ENCODE measurements at places on chromosomes 4 and X. TPM values are rescaled to one million over a fixed set of nuclear protein-coding genes. Genes with fewer than 3 reads are reported as not detected.
A peak's percentile ranks its signal among the peaks of the same experiment; 100 is the strongest.

Gene ODAM
- not detected for total RNA-seq

GRCh38 chr4:101501421-101501820 lies 154.1 kb upstream of the PPP3CA start:
- DNase-seq: no peak

Gene GASK1B
- 16.1 TPM for total RNA-seq

- DNase-seq: peak; percentile 22
These were observed 298.2 kb upstream of the KLF3 start for GRCh38 chr4:38365748-38366310.

GRCh38 chr4:128288689-128289106 lies 1.1 kb upstream of the PGRMC2 start:
- peak; percentile 83 for DNase-seq

Gene CFAP99
- total RNA-seq: not detected

GRCh38 chrX:41695426-41695825 lies 6.7 kb downstream of the GPR34 start:
- DNase-seq: no peak

Gene P2RY4
- total RNA-seq: not detected

Gene CXCL5
- total RNA-seq: not detected

- DNase-seq: no peak
These were observed 163.8 kb upstream of the PGRMC2 start for GRCh38 chr4:128451270-128451905.

GRCh38 chrX:21943460-21944135 lies 3.1 kb downstream of the SMS start:
- DNase-seq: no peak

GRCh38 chrX:10620121-10620699 lies at the start of gene MID1:
Gene MID1, minus strand, starts transcription at chrX:10620585. Its CDS starts 53,038 bp downstream, at chrX:10567547.
- DNase-seq: no peak

Gene CXCL6
- 2.3 TPM for total RNA-seq

DNA sequence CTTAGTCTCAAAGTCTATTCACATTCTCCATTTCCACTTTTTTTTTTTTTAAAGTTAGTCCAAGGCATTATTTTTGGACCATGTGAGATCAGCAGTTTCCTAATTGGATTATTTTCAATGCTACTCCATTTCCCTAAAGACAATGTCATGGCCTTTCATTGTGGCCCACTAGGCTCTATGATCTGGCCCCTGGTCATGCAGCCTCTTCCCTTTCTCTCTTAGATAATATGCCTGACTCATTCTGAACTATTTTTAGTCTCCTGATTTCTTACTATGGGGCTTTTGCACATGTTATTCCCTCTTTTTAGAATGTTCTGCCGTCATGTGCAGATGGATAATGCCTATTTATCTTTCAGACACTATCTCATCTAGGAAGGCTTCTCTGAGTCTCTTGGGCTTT lies 157.3 kb downstream of the TMA16 start:
- no peak for DNase-seq

GRCh38 chr4:11069083-11069482 lies 359.6 kb downstream of the HS3ST1 start:
- DNase-seq: no peak

GRCh38 chr4:148795156-148795864 lies 353.1 kb upstream of the NR3C2 start:
- no peak for DNase-seq

All from HT-29 (cell line).